Progenitor cell of endocrine pancreas (in vitro differentiated cells): ENCODE measurements at places on chromosomes 1 and 21. TPM values are rescaled to one million over a fixed set of nuclear protein-coding genes. Genes with fewer than 3 reads are reported as not detected.

CHI3L1 gene
- total RNA-seq, result not detected in 2 replicates

RIMS3 gene
- total RNA-seq, result 7.0 and 7.2 TPM in 2 replicates

HSD3B1 gene
- total RNA-seq, result not detected in 2 replicates

EPB41 gene
- 96.2 and 102 TPM in 2 replicates for total RNA-seq

FCGR1A gene
- total RNA-seq, result not detected in 2 replicates

DNA sequence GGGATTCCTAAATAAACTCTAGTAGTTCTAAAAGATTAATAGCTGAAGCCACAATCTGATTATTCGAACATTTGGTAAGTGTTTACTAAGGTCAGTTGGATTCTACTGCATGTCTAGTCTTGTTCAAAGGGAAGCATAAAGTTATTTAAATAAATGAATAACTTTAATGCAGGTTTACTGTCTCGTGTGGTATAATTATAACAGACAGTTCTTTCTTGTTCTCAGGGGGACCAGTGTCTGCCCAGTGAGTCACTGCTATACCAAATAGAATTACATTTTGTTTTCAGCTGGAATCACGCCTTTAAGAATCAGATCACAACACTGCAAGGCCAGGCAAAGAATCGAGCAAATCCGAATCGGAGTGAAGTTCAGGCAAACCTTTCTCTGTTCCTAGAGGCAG, 45.1 kb downstream of the SMG7 start:
- peaks cover 20% of the 10 kb centered on the region for H3K4me1 ChIP-seq
- no peaks in the 10 kb centered on the region for H3K27me3 ChIP-seq
- peaks cover 16% of the 10 kb centered on the region for H3K36me3 ChIP-seq
- H3K27ac ChIP-seq, result no peak overlapping the region
- no peak for DNase-seq

DNA sequence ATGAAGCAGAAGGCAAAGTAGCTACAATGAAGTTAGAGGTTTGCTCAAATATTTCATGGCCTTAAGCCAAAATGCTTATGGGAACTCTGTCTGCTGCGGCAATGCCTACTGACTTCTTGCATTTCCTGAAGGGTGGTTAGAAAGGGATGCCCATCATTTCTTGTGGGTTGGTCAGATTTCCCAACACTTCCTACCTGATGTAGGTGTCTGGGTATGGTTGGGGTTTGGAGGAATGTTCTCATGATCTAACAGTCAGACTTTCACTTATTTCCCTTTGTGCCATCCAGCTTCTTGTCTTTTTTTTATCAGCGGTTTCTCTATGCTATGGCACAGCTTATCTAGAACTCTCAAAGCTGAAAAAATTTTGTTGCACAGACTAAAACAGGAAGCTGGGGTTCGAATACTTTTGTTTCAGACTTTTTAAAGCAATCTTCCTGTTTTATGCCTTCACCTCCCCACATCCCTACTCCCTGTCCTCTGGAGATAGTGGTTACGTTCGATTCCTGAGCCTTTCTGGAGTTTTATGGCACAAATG, 307.7 kb downstream of the USP25 start:
- H3K4me3 ChIP-seq, result no peak overlapping the region
- no peaks in the 10 kb centered on the region for H3K36me3 ChIP-seq
- no peak for DNase-seq
- no peaks in the 10 kb centered on the region for H3K4me1 ChIP-seq

- no peak overlapping the region for H3K27ac ChIP-seq
- no peak overlapping the region for H3K4me3 ChIP-seq
- no peak for DNase-seq
- no peaks in the 10 kb centered on the region for H3K27me3 ChIP-seq
- no peaks in the 10 kb centered on the region for H3K36me3 ChIP-seq
Measured at GRCh38 chr1:108896146-108897145, 19.7 kb downstream of the GPSM2 start.

GRCh38 chr1:1891349-1892078, 627 bp upstream of the GNB1 start:
- peak overlapping the region; percentile 79 for H3K4me3 ChIP-seq
- peak; percentile 49 for DNase-seq
- H3K27ac ChIP-seq, result peak overlapping the region; percentile 77
- peaks cover 12% of the 10 kb centered on the region for H3K27me3 ChIP-seq
- H3K36me3 ChIP-seq, result peaks cover 2% of the 10 kb centered on the region

- peaks cover 27% of the 10 kb centered on the region for H3K36me3 ChIP-seq
- peak; percentile 80 for DNase-seq
- H3K4me1 ChIP-seq, result peaks cover 24% of the 10 kb centered on the region
- H3K27me3 ChIP-seq, result no peaks in the 10 kb centered on the region
- peak overlapping the region; percentile 89 for H3K4me3 ChIP-seq
- H3K27ac ChIP-seq, result peak overlapping the region; percentile 96
Measured at GRCh38 chr1:109739738-109740614, 862 bp downstream of the GSTM3 start.

GRCh38 chr1:206868264-206868663, 2.8 kb downstream of the IL20 start:
- H3K4me3 ChIP-seq, result no peak overlapping the region
- H3K27ac ChIP-seq, result no peak overlapping the region
- no peaks in the 10 kb centered on the region for H3K36me3 ChIP-seq
- H3K27me3 ChIP-seq, result peaks cover 36% of the 10 kb centered on the region
- DNase-seq, result no peak

GRCh38 chr21:37675202-37675801, 241.0 kb downstream of the KCNJ6 start:
- no peak overlapping the region for H3K27ac ChIP-seq
- DNase-seq, result peak; percentile 64
- peaks cover 45% of the 10 kb centered on the region for H3K27me3 ChIP-seq
- H3K4me1 ChIP-seq, result peaks cover 2% of the 10 kb centered on the region

DNA sequence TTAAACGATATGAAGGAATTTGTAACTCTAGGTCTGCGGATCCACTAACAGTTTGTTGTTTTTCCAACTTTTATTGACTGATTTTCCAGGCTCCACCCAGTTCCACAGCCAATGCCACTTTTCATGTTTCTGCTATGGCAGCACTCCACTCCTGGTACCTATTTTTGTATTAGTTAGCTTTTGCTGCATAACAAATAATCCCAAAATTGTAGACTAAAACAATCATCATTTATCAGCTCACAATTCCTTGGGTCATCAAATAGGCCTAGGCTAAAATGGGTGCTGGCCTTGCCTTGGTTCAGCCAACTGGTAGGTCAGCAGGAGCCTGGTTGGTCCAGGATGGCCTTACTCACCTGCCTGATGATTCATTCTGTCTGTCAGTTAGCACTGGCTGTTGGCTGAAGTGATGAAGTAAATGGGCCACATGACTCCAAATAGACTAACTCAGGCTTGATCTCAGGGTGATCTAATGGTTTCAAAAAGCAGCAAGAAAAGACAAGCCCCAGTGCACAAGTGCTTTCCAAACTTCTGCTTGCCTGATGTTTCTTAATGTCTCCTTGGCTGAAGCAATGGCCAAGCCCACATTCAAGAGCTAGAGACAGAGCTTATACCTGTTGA, 3.2 kb upstream of the C8B start:
- H3K27ac ChIP-seq, result no peak overlapping the region
- no peak overlapping the region for H3K4me3 ChIP-seq

- H3K4me1 ChIP-seq, result peaks cover 43% of the 10 kb centered on the region
- peak overlapping the region; percentile 99 for H3K27ac ChIP-seq
- no peaks in the 10 kb centered on the region for H3K27me3 ChIP-seq
- no peak for DNase-seq
- H3K4me3 ChIP-seq, result peak overlapping the region; percentile 86
Measured at GRCh38 chr1:87330057-87330884, 1.6 kb downstream of the LMO4 start.

GRCh38 chr1:24944318-24944717, 14.2 kb upstream of the RUNX3 start:
- peaks cover 19% of the 10 kb centered on the region for H3K27me3 ChIP-seq
- DNase-seq, result no peak
- no peak overlapping the region for H3K4me3 ChIP-seq
- H3K27ac ChIP-seq, result no peak overlapping the region
- H3K4me1 ChIP-seq, result no peaks in the 10 kb centered on the region

GRCh38 chr1:19010503-19010902, 54.0 kb upstream of the IFFO2 start:
- H3K27ac ChIP-seq, result peak overlapping the region; percentile 95
- DNase-seq, result no peak
- peaks cover 67% of the 10 kb centered on the region for H3K4me1 ChIP-seq
- H3K27me3 ChIP-seq, result no peaks in the 10 kb centered on the region
- H3K4me3 ChIP-seq, result peak overlapping the region; percentile 45

DNA sequence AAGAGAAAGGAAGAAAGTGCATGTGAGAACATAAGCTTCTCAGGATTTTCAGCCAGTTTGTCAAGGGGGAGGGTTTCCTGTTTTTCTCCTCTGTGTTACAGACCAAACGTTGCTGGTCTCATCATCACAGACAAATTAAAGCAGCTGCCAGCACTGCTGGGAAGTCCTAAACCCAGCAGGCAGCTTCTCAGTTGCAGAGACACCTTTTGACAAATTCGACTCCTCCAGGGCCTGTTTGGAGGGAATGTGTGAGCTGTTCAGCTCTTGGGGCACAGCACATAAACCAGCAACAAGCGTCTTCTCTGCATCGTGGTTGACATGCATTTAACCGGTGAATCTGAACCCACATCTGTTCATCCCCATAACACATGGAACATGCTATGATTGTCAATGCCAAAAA, 454.6 kb upstream of the RUNX1 start:
- H3K4me3 ChIP-seq, result no peak overlapping the region
- peaks cover 24% of the 10 kb centered on the region for H3K27me3 ChIP-seq
- peaks cover 7% of the 10 kb centered on the region for H3K4me1 ChIP-seq

DNA sequence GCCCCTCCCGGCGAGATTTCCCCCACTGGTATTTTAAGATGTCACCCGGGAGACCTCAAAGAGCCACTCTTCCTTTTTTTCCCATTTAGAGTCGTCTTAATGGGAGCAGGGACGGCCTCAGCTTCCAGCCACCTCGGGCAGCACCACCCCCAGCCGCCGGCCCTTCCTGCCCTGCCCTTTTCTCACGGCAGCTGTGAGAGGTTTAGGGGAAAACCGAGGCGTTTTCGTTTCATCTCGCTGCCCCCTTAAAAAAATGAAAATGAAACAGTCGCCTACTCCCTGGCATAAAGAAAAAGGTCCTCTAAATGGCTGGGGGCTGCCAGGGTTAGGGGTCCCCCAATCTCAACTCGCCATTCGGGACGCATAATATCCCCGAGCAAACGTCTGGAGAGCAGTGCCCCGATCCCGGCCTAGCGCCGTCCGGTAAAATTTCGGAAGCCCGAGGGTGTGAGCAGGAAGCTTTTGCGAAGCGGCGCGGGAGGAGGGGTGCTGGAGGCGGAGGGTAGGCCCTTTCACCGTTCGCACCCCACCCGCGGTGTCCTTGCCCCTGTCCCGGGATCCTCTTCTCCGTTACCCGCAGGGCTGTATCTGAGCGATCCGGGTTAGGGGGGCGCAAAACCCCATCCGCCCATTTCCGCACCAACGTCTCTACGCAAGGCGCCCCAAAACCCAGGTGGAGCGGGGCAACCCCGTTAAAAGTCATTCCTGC, 1.2 kb downstream of the RUNX3 start:
- no peak overlapping the region for H3K27ac ChIP-seq
- DNase-seq, result no peak
- H3K4me3 ChIP-seq, result no peak overlapping the region
- no peaks in the 10 kb centered on the region for H3K4me1 ChIP-seq

- H3K4me3 ChIP-seq, result no peak overlapping the region
- H3K27ac ChIP-seq, result no peak overlapping the region
- H3K36me3 ChIP-seq, result peaks cover 2% of the 10 kb centered on the region
- DNase-seq, result no peak
- H3K27me3 ChIP-seq, result peaks cover 6% of the 10 kb centered on the region
Measured at GRCh38 chr1:184866991-184867788, 107.1 kb downstream of the NIBAN1 start.
